Eye (tissue), 1 donor: ENCODE measurements at places on chromosomes 7 and 10.

DNA sequence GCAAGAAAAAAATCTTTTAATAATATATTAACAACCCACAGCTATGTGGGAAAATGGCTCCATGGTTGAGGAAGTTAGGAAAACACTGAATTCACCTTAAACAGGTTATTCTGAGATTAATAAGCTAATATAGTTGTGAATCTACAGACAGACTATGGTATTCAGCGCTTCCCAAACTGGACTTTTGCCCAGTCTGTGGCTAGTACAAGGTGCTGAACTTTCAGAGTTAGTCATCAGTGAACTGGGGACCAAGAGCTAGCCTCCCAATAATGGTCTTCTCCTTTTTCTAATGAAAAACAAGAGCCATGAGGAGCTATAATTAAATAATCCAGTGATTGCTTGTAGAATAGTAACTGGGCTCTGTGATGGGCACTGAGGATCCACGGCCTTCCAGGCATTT lies 65.3 kb downstream of the FRMPD2 start:
- DNase-seq, result no peak

- no peak for DNase-seq
These were observed 340.1 kb upstream of the MGMT start for GRCh38 chr10:129126982-129127381.

GRCh38 chr7:108189733-108190388 lies 59.7 kb upstream of the LAMB4 start:
- DNase-seq, result no peak

DNA sequence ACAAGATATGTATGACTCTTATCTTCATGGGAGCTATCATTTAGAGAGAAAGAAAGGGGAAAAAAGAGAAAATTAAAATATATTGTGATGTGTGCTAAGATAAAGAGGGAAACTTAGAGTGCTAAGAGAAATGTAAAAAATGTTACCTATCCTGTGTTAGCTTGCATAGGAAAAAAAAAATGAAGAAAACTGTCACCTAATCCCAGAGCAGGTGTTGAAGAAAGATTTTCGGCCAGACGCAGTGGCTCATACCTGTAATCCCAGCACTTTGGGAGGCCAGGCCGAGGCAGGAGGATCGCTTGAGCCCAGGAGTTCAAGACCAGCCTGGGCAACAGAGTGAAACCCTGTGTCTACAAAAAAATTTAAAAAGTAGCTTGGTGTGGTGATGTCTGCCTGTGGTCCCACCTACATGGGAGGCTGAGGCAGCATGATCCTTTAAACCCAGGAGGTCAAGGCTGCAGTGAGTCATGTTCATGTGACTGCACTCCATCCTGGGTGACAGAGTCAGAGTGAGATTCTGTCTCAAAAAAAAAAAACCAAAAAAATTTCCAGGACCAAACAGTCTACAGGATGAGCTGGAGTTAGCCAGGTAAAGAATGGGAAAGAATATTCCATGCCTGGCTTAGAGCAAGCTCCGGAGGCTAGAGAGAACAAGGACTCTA lies 2.4 kb upstream of the MKLN1 start:
- DNase-seq, result no peak

DNA sequence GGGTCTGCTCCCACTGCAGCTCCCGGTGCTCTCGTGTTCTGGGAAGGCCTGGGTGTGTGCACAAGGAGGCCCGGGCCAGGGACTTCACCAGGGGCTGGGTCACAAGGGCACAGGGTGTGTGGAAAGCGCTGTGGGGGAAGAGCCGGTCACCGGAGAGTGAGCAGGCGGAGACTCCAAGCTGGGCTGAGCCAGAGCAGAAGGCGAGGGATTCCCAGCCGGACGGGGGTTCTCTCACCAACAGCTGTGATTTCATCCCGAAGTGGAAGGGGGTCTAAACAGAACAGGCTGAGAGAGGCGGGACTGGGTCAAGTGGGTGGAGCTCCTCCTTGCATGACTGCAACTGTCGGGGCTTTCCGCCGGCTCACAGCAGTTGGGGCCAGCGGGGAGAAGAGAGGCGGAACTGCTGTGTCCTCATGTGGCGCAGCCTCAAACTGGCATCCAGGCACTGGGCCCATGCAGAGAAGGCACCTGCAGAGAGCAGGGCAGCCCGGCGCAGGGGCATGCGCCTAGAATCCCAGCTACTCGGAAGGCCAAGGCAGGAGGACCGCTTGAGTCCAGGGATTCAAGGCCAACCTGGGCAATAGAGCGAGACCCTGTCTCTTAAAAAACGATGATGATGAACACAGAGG lies 7.6 kb upstream of the ORAI2 start:
- peak; percentile 78 for DNase-seq
